ENCODE measurements at places on chromosomes 1 and 21. TPM values are rescaled to one million over a fixed set of nuclear protein-coding genes. Genes with fewer than 3 reads are reported as not detected.

DNA sequence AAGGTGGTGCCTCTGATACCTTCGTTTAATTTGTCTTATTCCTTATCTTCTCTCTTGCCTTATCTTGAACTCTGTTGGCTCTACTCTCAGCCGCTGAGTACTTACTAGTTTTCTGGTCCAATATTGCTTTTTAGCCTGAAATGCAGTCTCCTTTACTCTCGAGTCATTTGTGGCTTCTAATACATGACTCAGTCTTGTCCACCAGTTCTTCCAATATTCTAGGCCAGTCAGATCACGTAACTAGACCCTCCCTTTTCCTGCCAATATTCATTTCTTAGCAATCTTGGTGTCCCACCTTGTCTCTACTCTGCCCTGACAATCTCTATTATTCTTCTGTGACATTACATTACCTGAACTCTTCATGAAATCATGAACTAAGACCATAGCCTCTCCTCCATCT, 555.8 kb downstream of the DPYD start:
- H3K27me3 ChIP-seq = no peaks in the 10 kb centered on the region
- no peak for DNase-seq
- H3K4me1 ChIP-seq = no peaks in the 10 kb centered on the region
- no peak overlapping the region for H3K27ac ChIP-seq
- no peak overlapping the region for H3K4me3 ChIP-seq
- no peaks in the 10 kb centered on the region for H3K36me3 ChIP-seq

- no peaks in the 10 kb centered on the region for H3K27me3 ChIP-seq
- no peak overlapping the region for H3K27ac ChIP-seq
- H3K36me3 ChIP-seq = no peaks in the 10 kb centered on the region
- no peak for DNase-seq
- no peaks in the 10 kb centered on the region for H3K4me1 ChIP-seq
- no peak overlapping the region for H3K4me3 ChIP-seq
These were observed 25.4 kb downstream of the HSD3B1 start for GRCh38 chr1:119532324-119532910.

PLXNA2 gene
- 10.5 TPM for total RNA-seq

- H3K36me3 ChIP-seq = no peaks in the 10 kb centered on the region
- peak; percentile 65 for DNase-seq
- H3K4me3 ChIP-seq = no peak overlapping the region
- peaks cover 68% of the 10 kb centered on the region for H3K4me1 ChIP-seq
- H3K27ac ChIP-seq = peak overlapping the region; percentile 98
- H3K27me3 ChIP-seq = no peaks in the 10 kb centered on the region
These were observed 24.3 kb upstream of the BTG2 start for GRCh38 chr1:203281033-203281432.

TMEM200B gene
- 24.6 TPM for total RNA-seq

DNA sequence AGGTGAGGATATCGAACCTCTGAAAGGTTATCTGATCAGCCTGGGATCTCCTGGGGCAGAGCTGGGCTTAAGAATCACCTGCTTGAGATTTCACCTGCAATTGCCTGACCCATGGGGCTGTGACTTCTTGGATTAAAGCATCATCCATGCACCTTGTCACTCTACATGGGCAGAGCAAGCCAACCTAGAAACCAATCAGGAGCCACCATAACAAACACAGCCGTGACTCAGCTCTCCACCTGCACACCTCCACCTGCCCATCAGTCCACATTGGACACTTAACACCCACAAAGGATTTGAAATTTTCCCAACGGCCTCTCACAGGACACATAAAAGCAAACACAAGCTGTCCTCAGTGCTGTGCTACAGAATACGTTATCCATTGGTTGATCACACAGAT, 35.1 kb upstream of the ETS2 start:
- H3K36me3 ChIP-seq = no peaks in the 10 kb centered on the region
- no peak overlapping the region for H3K27ac ChIP-seq
- DNase-seq = no peak
- H3K4me3 ChIP-seq = no peak overlapping the region

- no peak overlapping the region for H3K4me3 ChIP-seq
- no peaks in the 10 kb centered on the region for H3K4me1 ChIP-seq
- no peaks in the 10 kb centered on the region for H3K27me3 ChIP-seq
- no peak overlapping the region for H3K27ac ChIP-seq
These were observed 15.7 kb upstream of the RCAN1 start for GRCh38 chr21:34630536-34631143.

DNA sequence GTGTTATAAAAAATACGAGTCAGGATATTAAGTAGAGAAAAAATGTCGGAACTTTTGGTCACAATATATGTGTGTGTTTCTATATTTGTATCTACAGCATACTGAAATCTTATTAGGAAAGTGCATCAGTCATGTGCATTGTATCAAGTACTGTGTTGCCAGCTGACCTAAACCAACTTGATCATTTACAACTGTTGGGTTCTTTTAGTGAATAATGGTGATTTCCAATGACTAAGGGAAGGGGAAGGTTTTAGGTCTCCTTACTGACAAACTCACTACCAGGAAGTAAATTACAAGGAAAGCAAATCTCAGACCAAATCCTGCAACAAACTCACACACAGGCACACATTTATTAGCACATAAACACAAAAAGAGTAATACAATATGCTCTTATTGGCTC, 142.7 kb downstream of the TSEN15 start:
- H3K27ac ChIP-seq = no peak overlapping the region
- no peaks in the 10 kb centered on the region for H3K36me3 ChIP-seq

DNA sequence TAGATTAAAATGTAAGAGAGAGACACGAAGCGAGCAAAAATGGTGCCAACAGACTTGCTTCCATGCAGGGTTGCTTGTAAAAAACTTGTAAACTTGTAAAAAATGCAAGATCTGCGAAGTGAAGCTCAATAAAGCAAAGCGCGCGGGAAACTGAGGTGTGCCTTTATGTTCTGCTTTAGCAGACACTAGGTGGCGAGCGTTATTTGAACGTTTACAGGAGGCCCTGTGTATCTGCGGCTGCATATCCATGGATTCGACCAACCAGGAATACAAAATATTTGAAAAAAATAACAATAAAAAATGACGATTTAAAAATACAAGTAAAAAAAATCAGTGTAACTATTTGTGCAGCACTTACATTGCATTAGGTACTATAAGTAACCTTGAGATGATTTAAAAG, 1.5 kb downstream of the UBE2G2 start:
- no peaks in the 10 kb centered on the region for H3K27me3 ChIP-seq
- no peak overlapping the region for H3K4me3 ChIP-seq
- no peak for DNase-seq
- peaks cover 26% of the 10 kb centered on the region for H3K4me1 ChIP-seq
- no peaks in the 10 kb centered on the region for H3K36me3 ChIP-seq

PGLYRP4 gene
- total RNA-seq = not detected

AGO4 gene
- total RNA-seq = 19.4 TPM

LTN1 gene
- 19.4 TPM for total RNA-seq

DNA sequence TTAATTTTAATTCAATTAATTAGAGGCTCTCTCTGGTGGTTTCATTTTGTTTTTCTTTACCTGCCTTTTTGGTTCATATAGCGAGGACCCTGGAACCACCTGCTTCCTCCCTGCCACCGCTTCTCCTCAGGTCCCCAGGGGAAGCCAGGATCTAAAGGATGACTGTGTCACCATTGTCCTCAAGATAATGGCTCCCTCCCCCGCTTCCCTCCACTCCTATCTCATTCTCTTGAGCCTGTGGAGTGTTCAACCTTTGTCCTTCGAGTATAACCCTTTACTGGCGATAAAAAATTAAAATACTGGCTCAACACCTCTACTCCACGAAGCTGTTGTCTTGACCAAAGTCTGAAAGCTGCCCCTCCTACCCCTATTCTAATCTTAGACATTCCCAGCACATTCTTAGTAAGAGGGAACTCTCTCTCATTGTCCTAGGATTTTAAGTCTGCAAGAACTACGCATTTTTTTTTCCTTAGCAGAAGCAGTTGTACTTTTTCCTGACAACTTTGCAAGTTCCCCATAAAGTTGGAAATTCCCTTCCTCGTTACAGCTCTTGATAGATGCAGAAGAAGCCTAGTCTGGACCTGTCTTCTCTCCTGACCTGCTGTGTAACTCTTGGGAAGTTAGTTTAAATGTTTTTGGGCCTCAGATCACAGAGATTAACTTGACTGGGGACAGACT, 12.6 kb upstream of the MAPKAPK2 start:
- H3K27ac ChIP-seq = peak overlapping the region; percentile 46
- DNase-seq = no peak
- no peak overlapping the region for H3K4me3 ChIP-seq

DNA sequence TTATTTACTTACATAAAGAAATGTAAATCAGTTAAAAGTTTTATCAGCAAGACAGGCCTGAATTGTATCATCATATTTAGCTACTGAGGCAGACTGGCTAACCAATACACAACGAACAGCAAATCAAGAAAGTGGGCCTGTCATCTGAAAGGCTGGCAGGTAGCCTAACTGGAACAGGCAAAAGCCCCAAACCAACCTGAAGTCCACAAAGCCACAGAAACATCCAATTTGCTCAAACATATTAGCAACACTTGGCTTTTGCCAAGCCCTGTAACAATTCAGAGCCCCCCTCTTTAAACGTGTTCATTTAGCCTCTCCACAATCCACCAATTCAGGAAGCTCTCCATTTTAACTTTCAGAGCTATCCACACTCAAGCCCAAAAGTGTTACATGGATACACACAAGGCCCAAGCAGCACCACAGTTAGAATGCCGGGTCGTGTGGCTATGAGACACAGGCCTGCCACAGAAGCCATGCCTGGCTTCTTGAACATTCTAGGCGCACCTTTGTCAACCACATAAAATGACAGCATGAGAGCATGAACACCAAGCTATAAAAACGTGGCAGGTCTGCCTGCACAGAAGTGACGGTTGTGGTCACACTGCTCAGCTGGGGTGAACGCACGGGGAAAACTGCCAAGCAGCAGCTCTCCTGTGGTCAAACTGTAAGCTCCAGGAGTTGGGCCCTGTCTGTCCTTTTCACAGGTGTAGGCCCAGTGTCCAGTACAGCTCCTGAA, 49.3 kb downstream of the CD34 start:
- H3K4me1 ChIP-seq = peaks cover 84% of the 10 kb centered on the region
- no peaks in the 10 kb centered on the region for H3K27me3 ChIP-seq
- DNase-seq = no peak
- H3K36me3 ChIP-seq = peaks cover 15% of the 10 kb centered on the region
- peak overlapping the region; percentile 96 for H3K27ac ChIP-seq

DNA sequence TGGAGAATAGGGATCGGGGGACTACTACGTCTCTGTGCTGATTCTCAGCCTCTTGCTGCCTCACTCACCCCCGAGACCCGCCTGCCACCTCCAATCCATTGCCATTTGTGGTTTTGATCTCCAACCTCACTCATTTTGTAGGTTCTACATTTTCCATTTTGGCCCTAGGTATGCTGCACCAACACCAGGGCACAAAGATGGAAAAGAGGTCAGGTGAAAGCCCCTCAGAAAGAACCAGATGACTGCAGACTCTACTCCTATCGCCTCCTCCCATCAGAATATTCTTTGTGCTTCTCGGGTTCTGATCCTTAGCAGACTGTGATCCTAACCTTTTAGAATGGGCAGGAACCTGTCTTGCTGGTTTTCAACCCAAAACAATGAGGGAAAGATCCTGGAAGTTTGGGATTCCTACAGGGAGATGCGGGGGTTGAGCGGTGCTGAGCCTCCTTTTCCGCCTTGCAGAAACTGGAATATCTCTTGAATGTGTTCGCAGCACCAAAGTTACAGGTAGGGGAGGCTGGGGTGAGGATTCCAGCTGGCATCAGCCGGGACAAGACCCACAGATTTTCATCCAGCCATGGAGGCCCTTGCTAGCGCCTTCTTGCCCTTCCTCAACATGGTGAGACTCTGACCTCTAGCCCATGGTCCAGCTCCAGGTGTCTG, 53.1 kb downstream of the RHBG start:
- no peak for DNase-seq
- peaks cover 77% of the 10 kb centered on the region for H3K27me3 ChIP-seq
- no peak overlapping the region for H3K27ac ChIP-seq
- no peaks in the 10 kb centered on the region for H3K36me3 ChIP-seq
- H3K4me1 ChIP-seq = peaks cover 23% of the 10 kb centered on the region
- H3K4me3 ChIP-seq = peak overlapping the region; percentile 36

TNFAIP8L2 gene
- total RNA-seq = 8.9 TPM

PGLYRP3 gene
- total RNA-seq = not detected
